ENCODE measurements at places on chromosomes 2 and 18.

DNA sequence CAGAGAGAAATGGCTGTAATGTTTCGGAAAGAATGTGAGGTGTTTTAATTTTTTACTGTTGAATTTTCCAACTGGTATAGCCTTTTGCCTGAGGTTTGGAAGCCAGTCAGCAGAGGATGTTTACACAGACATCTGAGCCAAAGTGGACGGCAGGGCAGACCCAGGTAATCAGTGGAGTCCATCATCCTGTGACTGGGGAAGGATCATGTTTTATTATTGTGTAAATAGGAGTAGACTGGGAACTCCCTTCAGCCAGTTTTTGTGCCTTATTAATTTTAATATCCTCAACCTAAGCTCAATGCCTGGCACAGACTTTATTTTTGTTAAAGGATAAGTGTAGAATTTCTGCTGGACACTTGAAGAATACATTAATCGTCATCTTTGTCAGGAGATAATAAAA is 142.0 kb upstream of the GAREM1 start:
- no peak for DNase-seq

GRCh38 chr18:49985236-49985635 is 171.9 kb upstream of the ACAA2 start:
- no peak for DNase-seq

DNA sequence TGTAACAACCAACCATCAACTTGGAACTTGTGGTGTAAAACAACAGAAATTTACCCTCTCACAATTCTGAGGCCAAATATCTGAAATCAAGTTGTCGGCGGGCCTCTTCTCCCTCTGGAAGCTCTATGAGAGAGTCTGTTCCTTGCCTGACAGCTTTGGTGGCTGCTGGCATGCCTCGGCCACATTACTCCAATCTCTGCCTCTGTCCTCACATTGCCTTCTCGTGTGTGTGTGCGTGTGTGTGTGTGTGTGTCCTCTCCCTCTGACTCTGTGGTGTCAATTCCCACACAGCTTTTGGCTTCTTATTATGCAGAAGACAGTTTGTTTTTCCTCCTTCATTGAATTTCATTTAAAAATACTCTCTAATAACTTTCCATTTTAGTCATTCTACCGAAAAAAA is 50.4 kb downstream of the ZDBF2 start:
- DNase-seq = no peak

- peak; percentile 31 for DNase-seq
Measured at GRCh38 chr2:97713296-97714083, at the start of gene ZAP70. TSS of gene ZAP70 (plus strand) at chr2:97713576. CDS start at chr2:97724037, 10,461 bp downstream.

DNA sequence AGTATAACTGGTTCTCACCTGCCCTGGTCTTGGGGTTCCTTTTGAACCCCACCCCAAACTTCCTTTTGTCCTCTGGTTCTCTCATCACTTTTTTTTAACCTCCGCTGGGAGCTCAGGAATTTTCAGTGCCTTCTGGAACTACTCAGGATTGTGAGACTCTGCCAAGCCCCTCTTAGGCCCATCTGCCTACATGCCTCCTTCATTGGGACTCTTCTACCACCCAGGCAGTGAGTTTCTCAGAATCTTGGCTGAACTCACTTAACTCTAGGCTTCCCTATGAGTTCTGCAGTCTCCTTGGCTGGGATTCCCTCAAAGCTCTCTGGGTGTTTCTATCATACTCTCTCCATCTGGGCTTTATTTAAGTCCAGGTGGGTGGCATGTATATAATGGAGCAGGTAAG is 86.3 kb downstream of the MDH1 start:
- no peak for DNase-seq

DNA sequence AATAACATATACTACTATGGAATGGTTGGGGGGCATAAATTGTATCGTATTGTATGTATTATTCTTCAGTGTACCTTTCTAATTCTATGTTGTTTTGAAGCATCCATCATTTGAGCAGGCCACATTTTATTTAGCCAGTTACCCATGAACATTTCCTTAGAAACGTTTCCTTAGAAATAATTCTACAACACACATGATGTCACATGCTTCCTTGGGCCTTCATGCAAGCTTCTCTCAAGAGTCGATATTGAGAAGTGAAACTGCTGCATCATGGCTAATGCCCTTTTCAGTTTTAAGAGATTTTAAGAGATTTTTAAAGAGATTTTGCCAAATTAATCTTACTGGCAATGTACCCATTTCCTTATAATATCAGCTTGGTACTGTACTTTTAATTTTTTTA is 63.9 kb downstream of the ALPK2 start:
- DNase-seq = no peak

All from stimulated activated CD4-positive, alpha-beta T cell treated with anti-CD3 and anti-CD28 coated beads, Interleukin-12 subunit alpha, Interleukin-12 subunit beta, amount 100 ng/mL, for 24 hours (primary cell).